ENCODE measurements at places on chromosomes 3 and 15. TPM values are rescaled to one million over a fixed set of nuclear protein-coding genes. Genes with fewer than 3 reads are reported as not detected.

Gene FBXW12
- total RNA-seq = not detected

Gene SEC61A1
- 482 TPM for total RNA-seq

Gene XCR1
- total RNA-seq = not detected

Gene CELF6
- total RNA-seq = under 0.01 TPM

Gene LSG1
- 45.1 TPM for total RNA-seq

Gene P2RY12
- total RNA-seq = not detected

Gene DOCK3
- total RNA-seq = 0.22 TPM

Gene OR5K2
- total RNA-seq = not detected

Gene SYNPR
- not detected for total RNA-seq

Gene ASB14
- not detected for total RNA-seq

Gene CCRL2
- not detected for total RNA-seq

Gene KPNA4
- 66.0 TPM for total RNA-seq

Gene EXD1
- total RNA-seq = not detected
